ENCODE measurements at places on chromosomes 3 and 15. TPM values are rescaled to one million over a fixed set of nuclear protein-coding genes. Genes with fewer than 3 reads are reported as not detected.

C15orf61 gene
- 2.6 TPM for total RNA-seq

RBP2 gene
- total RNA-seq: 0.38 TPM

GOLGA8F gene
- total RNA-seq: not detected

- DNase-seq: no peak
Measured at GRCh38 chr15:38796589-38796988, 232.0 kb upstream of the RASGRP1 start.

- DNase-seq: no peak
Measured at GRCh38 chr3:158520433-158520832, 50.6 kb upstream of the MLF1 start.

DNA sequence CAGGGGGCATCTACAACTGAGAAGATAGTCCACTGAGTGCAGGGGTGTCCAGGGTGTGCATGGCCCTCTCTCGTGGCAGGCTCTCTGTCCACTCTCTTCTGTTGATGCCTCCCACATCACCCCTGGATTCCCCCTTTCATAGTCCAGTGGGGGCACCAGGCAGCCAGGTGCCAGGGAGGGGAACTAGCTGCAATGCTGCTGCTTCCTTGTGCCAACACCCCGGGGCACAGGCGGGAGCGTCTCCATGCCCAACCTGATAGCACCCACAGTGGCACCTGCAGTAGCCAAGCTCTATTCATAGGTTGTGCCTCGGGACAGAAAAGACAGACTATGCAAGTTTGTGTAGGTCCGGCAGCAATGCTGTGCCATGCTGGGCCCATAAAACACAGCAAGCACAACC, 11.7 kb downstream of the DUOX2 start:
- no peak for DNase-seq

DNA sequence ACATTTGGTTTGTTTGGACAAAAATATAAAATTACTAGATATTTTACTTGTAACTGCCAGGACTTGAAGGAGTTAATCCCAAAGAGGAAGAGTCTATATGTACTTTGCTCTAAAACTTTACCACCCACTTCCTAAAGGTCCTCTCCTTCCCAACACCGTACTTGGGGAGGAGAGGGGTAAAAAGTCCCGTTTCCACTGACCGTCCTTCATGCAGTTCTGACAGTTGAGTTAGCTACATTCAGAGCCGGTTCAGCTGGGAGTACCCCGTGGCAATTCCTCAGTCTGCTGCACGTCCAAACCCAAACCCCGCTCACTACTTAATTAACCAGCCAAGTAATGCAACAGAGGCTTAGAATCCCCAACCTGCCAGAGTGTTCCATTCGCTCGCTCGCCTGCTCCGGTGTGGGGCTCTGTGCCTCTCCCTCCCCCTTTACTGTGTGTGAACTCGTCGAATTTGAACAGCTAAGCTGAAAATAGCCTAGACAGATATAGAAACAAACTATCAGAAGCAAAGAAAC, 519.7 kb downstream of the FOXP1 start:
- peak; percentile 50 for DNase-seq

GRCh38 chr3:47310391-47310790, 27.6 kb downstream of the KLHL18 start:
- DNase-seq: no peak

GRCh38 chr3:155441026-155441425, 147.5 kb upstream of the STRIT1 start:
- no peak for DNase-seq

- DNase-seq: no peak
Measured at GRCh38 chr3:120442975-120443517, 7.7 kb downstream of the FSTL1 start.

- no peak for DNase-seq
Measured at GRCh38 chr15:28994831-28995596, 109.2 kb downstream of the APBA2 start.

All from pancreas (tissue), 10 donors.